Caco-2 (cell line): ENCODE measurements at places on chromosomes 6 and 20.

DNA sequence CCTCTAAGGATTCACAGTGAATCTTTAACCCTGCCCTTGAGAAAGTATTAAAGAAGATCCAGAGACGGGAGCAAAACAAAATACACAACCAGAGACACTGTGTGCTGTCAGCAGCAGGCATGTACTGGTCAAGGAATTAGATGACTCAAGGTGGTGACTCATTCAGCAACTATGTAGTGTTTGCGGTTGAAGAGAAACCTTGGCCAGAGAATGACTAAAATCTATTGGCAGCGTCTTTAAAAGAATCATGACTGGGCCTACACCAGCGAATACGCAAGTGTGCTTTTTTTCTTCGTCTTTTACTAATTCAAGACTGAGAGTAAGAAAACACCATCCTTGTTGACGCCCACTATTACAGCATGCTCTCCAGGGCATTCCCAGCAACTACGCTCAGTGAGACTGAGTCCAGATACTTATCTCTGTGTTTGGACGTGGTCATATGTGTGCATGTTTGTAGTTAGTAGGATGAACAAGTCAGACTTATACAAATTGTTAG is 72.4 kb upstream of the BACH2 start:
- no peak overlapping the region for H3K4me3 ChIP-seq
- no peaks in the 10 kb centered on the region for H3K27me3 ChIP-seq
- peak; percentile 64 for DNase-seq
- H3K4me1 ChIP-seq: peaks cover 11% of the 10 kb centered on the region; the same call in 1 of the 2 replicates
- H3K36me3 ChIP-seq: no peaks in the 10 kb centered on the region

DNA sequence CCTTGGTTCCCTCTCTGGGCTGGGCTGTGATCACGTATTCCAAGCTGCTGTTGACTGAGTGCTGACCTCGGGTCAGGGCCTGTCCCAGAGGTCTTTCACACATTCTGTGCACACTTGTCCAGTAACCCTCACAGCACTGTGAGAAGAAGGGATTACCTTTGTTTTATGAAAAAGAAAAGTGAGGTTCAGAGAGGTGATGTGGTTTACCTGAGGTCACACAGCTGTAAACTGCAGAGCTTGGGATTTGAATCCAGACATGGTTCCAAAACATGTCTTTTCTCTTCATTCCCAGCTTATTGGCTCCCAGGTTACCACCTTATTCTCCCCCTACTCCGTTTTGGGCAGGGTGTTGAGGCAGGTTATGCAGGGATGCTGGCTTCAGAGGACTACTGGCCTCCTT is 28.4 kb upstream of the CDH22 start:
- DNase-seq: no peak
- no peak overlapping the region for H3K27ac ChIP-seq
- no peaks in the 10 kb centered on the region for H3K4me1 ChIP-seq
- no peaks in the 10 kb centered on the region for H3K36me3 ChIP-seq

DNA sequence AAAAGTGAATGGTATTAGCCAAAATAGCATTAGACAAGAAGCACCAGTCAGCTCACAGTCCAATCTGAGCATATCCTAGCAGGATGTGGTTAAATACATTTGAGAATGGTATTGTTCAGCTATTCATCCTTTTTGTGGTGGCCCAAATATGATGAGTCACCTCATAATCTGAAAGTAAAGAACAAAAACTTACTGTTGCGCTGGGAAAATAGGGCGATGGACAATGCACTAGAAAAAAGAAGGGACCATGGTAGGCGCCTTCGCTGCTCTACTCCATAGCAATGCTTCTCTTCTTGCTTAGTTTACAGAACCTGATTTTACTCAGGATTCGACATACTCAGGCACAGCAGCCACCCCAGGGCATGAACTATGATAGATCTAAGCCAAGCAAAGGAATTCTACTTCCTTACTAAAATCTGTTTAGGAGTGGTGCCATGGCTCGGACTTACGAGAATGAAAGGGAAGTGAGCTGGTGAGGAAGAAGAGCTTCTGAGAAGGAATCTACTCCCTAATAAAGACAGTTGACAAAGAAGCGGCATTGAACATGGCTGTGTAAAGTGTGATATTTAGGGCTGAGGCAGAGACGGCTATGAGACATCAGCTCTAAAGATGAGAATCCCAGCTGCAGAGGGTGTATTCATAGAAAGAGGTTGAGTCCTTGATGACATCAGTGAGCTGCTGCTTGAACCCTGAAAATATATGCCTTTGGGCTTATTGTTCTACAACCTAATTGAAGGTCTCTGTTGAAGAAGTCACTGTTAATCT is 16.6 kb upstream of the FBXO9 start:
- no peaks in the 10 kb centered on the region for H3K27me3 ChIP-seq
- H3K36me3 ChIP-seq: no peaks in the 10 kb centered on the region; the same call in 1 of the 2 replicates
- no peak for DNase-seq
- H3K27ac ChIP-seq: no peak overlapping the region
- no peaks in the 10 kb centered on the region for H3K4me1 ChIP-seq
- no peak overlapping the region for H3K4me3 ChIP-seq

DNA sequence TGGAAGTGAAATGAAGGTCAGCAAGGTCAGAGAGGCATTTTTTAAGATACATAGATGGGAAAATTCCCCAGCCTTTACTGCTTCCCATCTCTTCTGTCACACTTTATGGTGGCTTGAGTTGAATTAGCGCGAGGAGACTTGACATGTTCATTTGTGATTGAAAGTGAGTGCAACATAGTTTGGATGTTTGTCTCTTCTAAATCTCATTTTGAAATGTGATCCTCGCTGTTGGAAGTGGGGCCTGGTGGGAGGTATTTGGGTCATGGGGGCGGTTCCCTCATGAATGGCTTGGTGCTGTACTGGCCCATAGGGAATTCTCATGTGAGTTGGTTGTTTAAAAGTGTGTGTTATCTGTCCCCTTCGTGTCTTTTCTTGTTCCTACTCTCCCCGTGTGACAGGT is 237.2 kb downstream of the CDKAL1 start:
- DNase-seq: no peak
- H3K27ac ChIP-seq: no peak overlapping the region
- H3K27me3 ChIP-seq: no peaks in the 10 kb centered on the region
- no peak overlapping the region for H3K4me3 ChIP-seq
- no peaks in the 10 kb centered on the region for H3K4me1 ChIP-seq
- no peaks in the 10 kb centered on the region for H3K36me3 ChIP-seq

- H3K27me3 ChIP-seq: no peaks in the 10 kb centered on the region
- H3K27ac ChIP-seq: no peak overlapping the region
- H3K4me3 ChIP-seq: no peak overlapping the region
- no peaks in the 10 kb centered on the region for H3K4me1 ChIP-seq
These were observed 269.0 kb downstream of the SMOC2 start for GRCh38 chr6:168709991-168710390.
